ENCODE measurements at places on chromosomes 3 and 15.

GRCh38 chr15:85276508-85276907, 103.9 kb upstream of the AKAP13 start:
- H3K27me3 ChIP-seq, result no peaks in the 10 kb centered on the region
- no peaks in the 10 kb centered on the region for H3K4me1 ChIP-seq
- H3K36me3 ChIP-seq, result no peaks in the 10 kb centered on the region
- no peak overlapping the region for H3K27ac ChIP-seq

DNA sequence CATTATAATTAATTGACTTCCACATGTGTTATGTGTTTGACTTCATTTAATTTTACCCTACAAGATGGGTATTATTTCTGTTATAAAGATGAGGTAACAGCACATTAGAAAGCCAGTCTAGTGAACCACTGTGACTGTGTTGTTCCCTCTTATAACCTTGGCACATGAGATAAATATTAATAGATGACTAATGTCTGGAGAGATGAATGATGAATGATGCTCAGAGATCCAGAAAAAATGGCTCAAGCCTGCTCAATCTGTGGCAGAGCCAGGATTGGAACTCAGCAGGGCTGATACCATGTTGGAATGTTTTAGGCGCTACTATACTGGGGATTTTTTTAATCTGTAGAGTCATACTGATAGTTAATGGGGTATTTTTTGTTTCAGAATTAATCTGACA, 118.8 kb upstream of the PTX3 start:
- no peaks in the 10 kb centered on the region for H3K27me3 ChIP-seq
- no peaks in the 10 kb centered on the region for H3K4me1 ChIP-seq
- no peak overlapping the region for H3K4me3 ChIP-seq
- H3K36me3 ChIP-seq, result no peaks in the 10 kb centered on the region

GRCh38 chr15:72289597-72290325, 17.4 kb upstream of the PARP6 start:
- no peaks in the 10 kb centered on the region for H3K4me1 ChIP-seq
- DNase-seq, result no peak
- no peak overlapping the region for H3K4me3 ChIP-seq
- H3K27ac ChIP-seq, result no peak overlapping the region
- H3K27me3 ChIP-seq, result no peaks in the 10 kb centered on the region

- peak overlapping the region; percentile 27 for H3K27ac ChIP-seq
- no peak for DNase-seq
- H3K4me1 ChIP-seq, result peaks cover 22% of the 10 kb centered on the region
- no peak overlapping the region for H3K4me3 ChIP-seq
Measured at GRCh38 chr3:29329986-29330890, 49.4 kb downstream of the RBMS3 start.

- no peak for DNase-seq
- no peaks in the 10 kb centered on the region for H3K27me3 ChIP-seq
- H3K4me3 ChIP-seq, result no peak overlapping the region
- no peaks in the 10 kb centered on the region for H3K4me1 ChIP-seq
- no peak overlapping the region for H3K27ac ChIP-seq
- no peaks in the 10 kb centered on the region for H3K36me3 ChIP-seq
Measured at GRCh38 chr15:71250936-71251583, 135.8 kb downstream of the THSD4 start.

DNA sequence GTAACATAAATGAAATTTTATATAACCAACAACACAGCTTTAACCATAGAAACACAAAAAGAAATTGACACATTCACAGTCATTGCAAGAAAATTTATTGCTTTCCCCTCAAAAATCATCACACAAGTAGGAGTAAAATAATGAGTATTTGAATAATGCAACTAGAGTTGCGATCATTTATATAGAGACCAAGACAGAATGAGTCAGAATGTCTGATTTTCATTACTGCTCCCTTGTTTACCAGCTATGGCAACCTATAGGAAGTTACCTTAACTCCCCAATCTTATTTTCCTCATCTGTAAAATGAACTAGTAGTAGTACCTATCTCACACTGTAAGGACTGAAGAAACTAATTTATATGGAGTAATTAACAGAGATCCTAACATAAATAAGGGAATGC, 105.4 kb upstream of the CTDSPL start:
- peaks cover 25% of the 10 kb centered on the region for H3K4me1 ChIP-seq
- no peak overlapping the region for H3K27ac ChIP-seq
- no peak for DNase-seq
- no peaks in the 10 kb centered on the region for H3K27me3 ChIP-seq

GRCh38 chr15:64163659-64164362, 989 bp upstream of the PPIB start:
- peak overlapping the region; percentile 42 for H3K27ac ChIP-seq
- H3K4me1 ChIP-seq, result peaks cover 25% of the 10 kb centered on the region
- peak overlapping the region; percentile 1 for H3K4me3 ChIP-seq
- DNase-seq, result peak; percentile 51

DNA sequence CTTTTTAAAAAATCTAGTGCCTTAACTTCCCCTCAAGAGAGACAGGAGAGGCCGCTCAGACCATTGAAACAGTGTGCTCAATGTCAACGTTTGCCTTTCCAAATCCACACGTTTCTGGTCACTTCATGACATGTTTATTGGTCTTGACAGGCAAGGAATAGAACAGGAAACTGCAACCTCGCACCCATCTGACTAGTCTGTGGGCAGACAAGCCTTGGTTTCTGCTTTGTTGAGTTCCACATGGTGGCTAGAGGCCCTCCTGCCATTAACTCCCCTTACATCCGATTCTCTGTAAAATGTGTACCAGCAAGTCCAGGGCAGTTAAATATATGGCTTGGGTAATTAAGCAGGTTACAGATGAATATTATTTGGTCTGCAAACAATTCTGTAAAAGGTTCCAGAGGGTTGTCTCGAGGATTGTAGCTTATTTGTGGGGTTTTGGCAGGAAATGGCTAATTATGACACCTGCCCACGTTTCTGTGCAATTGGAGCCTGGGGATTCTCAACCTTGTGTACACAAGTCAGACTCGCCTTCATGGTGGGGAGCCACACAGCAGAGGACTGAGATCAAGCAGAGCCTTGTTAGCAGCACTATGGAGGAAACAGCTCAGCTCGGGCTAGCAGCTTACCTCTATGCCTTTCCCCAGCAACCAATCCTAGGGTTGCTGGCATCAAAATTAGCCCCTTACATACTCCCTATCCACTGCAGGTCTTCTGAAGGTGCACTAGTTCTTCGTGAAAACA, 317.5 kb upstream of the IGF1R start:
- no peak for DNase-seq
- H3K27me3 ChIP-seq, result no peaks in the 10 kb centered on the region
- no peaks in the 10 kb centered on the region for H3K36me3 ChIP-seq
- H3K4me1 ChIP-seq, result peaks cover 5% of the 10 kb centered on the region

- H3K4me1 ChIP-seq, result peaks cover 37% of the 10 kb centered on the region
- no peak for DNase-seq
- no peak overlapping the region for H3K4me3 ChIP-seq
- peak overlapping the region; percentile 26 for H3K27ac ChIP-seq
Measured at GRCh38 chr3:65843732-65844131, 195.0 kb downstream of the MAGI1 start.

DNA sequence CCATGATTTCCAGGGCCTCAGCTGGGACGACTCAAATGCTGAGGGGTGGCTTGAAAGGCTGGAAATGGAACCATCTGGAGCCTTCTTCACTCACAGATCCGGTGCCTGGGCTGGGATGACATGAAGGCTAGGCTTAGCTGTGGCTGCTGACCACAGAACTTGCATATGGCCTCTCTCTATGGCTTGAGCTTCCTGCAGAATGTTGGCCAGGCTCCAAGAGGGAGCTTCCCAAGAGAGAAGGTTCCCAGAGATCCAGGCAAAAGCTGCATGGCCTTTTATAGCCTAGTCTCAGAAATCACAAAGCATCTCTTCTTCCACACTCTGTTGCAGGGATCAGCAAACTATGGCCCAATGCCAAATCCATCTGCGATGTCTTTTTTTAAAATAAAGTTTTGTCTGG, 44.8 kb downstream of the GATM start:
- DNase-seq, result no peak
- no peaks in the 10 kb centered on the region for H3K27me3 ChIP-seq
- H3K36me3 ChIP-seq, result no peaks in the 10 kb centered on the region
- no peak overlapping the region for H3K27ac ChIP-seq

DNA sequence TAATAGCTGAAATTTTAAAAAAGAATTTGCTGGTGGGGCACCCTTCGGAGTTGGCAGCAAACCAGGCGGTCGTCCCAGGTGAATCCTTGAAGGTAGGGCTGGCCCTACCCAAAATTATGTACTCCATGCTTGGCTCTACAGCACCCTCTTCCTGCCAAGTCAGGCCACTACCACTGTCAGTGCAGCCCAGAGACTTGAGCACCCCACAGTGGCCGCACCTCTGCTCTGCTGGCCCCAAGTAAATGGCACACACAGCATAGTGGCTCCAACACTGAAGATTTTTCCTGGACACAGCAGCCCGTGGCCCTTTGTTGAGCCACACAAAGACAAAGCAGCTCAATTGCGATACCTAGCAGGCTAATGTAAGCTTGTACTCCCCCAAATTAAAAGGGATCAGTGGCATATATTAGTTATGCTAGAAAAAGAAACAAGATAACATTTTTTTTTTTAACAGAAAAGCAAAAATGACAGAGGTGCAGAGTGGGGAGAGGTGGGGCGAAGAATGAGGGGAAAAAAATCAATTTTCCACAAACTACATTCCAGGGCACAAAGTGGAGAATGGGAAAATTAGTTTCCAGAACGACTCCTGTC, 250.5 kb downstream of the UACA start:
- no peaks in the 10 kb centered on the region for H3K27me3 ChIP-seq
- no peaks in the 10 kb centered on the region for H3K36me3 ChIP-seq

GRCh38 chr3:153331676-153332075, 169.7 kb downstream of the RAP2B start:
- H3K27me3 ChIP-seq, result no peaks in the 10 kb centered on the region
- H3K36me3 ChIP-seq, result no peaks in the 10 kb centered on the region
- H3K4me1 ChIP-seq, result no peaks in the 10 kb centered on the region
- H3K27ac ChIP-seq, result no peak overlapping the region
- no peak overlapping the region for H3K4me3 ChIP-seq

DNA sequence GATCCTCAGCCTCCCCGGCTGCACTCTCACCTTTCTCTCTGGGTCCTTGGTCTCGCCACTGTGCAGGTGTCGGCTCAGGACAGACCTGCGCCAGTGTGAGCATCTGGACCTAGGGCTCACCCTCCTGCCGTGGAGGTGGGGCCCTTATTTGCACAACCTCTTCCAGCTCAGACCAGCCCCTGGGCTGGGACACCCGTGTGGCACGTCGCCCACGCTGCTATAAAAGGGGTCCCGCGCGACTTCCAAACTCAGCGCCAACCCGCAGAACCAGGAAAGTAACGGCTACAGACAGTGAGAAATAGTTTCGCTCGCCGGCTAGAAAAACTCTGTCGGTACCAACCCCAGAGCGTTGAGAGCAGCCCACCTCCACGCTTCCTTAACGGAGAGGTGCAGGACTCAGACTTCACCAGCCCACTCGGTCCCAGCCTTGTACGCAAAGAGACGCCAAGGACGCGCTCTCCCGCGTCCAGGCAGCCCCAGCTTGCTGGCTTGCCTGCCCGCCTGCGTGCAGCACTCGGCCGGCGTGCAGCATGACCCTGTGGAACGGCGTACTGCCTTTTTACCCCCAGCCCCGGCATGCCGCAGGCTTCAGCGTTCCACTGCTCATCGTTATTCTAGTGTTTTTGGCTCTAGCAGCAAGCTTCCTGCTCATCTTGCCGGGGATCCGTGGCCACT, at the start of the genes DUOX2 and DUOXA2:
Gene DUOX2 (minus strand): TSS at position 97 of the 675 bp plus-strand sequence. CDS start 761 bp downstream, outside the sequence.
Gene DUOXA2 (plus strand): TSS at position 251 of the 675 bp plus-strand sequence. CDS start 280 bp downstream, at position 531.
- no peaks in the 10 kb centered on the region for H3K36me3 ChIP-seq
- peak; percentile 92 for DNase-seq
- H3K27ac ChIP-seq, result peak within 1 kb of the TSS; percentile 61

- no peak overlapping the region for H3K27ac ChIP-seq
- no peaks in the 10 kb centered on the region for H3K36me3 ChIP-seq
- no peaks in the 10 kb centered on the region for H3K27me3 ChIP-seq
- no peak for DNase-seq
- no peak overlapping the region for H3K4me3 ChIP-seq
Measured at GRCh38 chr3:10504171-10505049, 976 bp downstream of the ATP2B2 start.

DNA sequence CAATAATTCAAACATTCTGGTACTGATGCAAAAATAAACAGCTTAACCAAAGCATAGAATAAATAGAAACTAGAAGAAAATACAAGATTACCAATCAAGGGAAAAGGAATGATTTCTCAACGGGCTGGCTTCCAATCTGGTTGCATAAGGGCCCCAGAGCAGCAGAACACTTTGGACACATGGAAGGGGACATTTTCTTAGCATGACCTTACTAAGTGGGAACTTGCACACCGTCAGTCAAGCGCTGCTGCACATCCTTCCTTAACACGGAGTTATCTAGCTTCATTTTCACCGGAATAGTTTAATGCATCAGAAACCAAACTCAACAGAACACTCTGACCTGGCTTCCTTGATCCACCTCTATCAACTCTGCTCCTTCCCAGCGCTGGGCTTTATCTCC, 388.5 kb downstream of the VPS13C start:
- peaks cover 4% of the 10 kb centered on the region for H3K4me1 ChIP-seq
- H3K4me3 ChIP-seq, result no peak overlapping the region
- no peaks in the 10 kb centered on the region for H3K36me3 ChIP-seq
- no peaks in the 10 kb centered on the region for H3K27me3 ChIP-seq
- H3K27ac ChIP-seq, result no peak overlapping the region

- no peaks in the 10 kb centered on the region for H3K27me3 ChIP-seq
- peak overlapping the region; percentile 82 for H3K27ac ChIP-seq
- peaks cover 6% of the 10 kb centered on the region for H3K4me1 ChIP-seq
- DNase-seq, result no peak
- H3K4me3 ChIP-seq, result no peak overlapping the region
- H3K36me3 ChIP-seq, result no peaks in the 10 kb centered on the region
Measured at GRCh38 chr15:84910928-84911623, 26.6 kb downstream of the SLC28A1 start.

GRCh38 chr15:57111002-57111401, 192.6 kb downstream of the TCF12 start:
- no peak overlapping the region for H3K27ac ChIP-seq
- H3K27me3 ChIP-seq, result no peaks in the 10 kb centered on the region
- no peak overlapping the region for H3K4me3 ChIP-seq

DNA sequence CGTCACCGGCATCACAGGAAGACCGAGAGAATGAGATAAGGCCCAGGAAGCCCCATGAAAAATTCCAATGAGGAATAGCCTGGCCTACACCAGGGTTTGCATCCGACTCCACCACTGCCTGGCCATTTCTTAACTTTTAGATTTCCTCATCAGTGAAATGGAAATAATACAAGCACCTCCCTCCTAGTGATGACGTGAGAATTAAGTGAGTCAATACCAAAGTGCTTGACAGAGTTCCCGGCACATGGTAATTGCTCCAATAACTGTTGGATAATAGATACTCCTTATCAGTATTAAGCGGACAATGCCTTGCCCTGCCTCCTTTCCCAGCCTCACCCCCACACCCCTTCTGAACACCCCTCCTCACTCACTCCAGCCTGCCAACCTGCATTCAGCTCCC, 105.4 kb downstream of the TLE3 start:
- peaks cover 4% of the 10 kb centered on the region for H3K4me1 ChIP-seq
- no peak overlapping the region for H3K27ac ChIP-seq
- H3K4me3 ChIP-seq, result no peak overlapping the region
- DNase-seq, result no peak

GRCh38 chr3:100759159-100759558, 49.9 kb downstream of the TFG start:
- no peak overlapping the region for H3K27ac ChIP-seq
- no peak for DNase-seq
- no peak overlapping the region for H3K4me3 ChIP-seq
- peaks cover 24% of the 10 kb centered on the region for H3K4me1 ChIP-seq

GRCh38 chr15:82371656-82372055, 22.4 kb upstream of the GOLGA6L10 start:
- no peak overlapping the region for H3K4me3 ChIP-seq
- H3K27me3 ChIP-seq, result no peaks in the 10 kb centered on the region
- no peaks in the 10 kb centered on the region for H3K36me3 ChIP-seq
- no peak for DNase-seq
- no peaks in the 10 kb centered on the region for H3K4me1 ChIP-seq

Measured in thyroid gland (tissue), 4 donors.